Type B pancreatic cell (in vitro differentiated cells): ENCODE measurements at places on chromosomes 16 and 17. TPM values are rescaled to one million over a fixed set of nuclear protein-coding genes. Genes with fewer than 3 reads are reported as not detected.

- DNase-seq, result no peak
Observed at GRCh38 chr16:57993438-57993837, 7.0 kb downstream of the ZNF319 start.

GRCh38 chr17:61366076-61366714 lies 33.4 kb upstream of the TBX2 start:
- no peak for DNase-seq

The STX1B gene
- total RNA-seq, result 1.0 and 9.9 TPM in 2 replicates

DNA sequence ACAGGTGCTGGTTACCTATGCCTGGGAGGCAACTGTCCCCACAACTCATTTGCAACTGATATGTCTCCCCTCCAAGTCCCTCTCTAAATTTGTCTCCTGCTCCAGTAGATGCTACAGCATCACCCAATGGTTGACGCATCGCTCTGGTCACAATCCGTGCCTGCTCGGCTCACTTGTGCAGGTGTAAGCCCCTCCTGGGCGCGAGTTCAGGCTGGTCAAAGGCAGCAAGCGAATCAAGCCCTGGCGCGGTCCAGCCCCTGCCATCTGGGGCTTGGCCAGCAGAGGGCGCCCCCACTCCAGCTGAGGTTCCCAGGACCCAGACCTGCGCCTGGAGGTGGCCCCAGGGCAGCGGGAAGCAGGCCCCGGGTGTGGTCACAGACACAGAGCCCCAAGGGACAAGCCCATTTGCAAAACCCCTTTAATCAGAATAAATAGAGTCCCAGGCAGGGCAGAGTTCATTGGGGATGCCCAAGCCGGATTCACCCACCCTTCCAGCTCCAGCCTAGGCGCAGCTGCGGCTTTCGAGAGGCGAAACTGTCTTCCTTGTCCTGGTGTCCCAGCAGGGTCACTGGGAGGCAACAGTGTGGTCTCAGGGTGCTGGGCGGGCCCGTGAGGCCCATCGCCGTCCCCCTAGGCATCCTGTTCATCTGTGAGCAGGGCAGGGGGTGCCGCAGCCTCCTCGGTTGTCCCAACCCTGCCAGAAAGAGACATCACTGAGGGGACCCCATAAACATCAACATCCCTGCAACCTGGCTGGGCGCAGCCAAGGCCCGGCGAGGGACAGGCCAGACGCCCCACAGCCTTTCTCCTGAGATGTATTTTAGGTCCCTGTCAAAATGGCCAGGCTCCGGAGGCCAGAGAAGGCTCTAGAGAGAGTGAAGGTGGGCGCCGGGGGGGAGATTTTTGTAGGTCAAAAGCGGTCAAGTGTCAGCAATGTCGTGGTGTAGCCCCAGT lies 15.8 kb downstream of the TMC6 start:
- DNase-seq, result peak; percentile 90

The CASKIN1 gene
- 2.7 and 6.3 TPM in 2 replicates for total RNA-seq

The LDAF1 gene
- total RNA-seq, result 22.8 and 37.4 TPM in 2 replicates

- DNase-seq, result no peak
Observed at GRCh38 chr16:20218093-20218492, 109.2 kb downstream of the GP2 start.

GRCh38 chr17:10061111-10061845 lies 137.1 kb downstream of the GAS7 start:
- no peak for DNase-seq

GRCh38 chr17:42050393-42051012 lies at the start of gene C17orf113:
TSS of gene C17orf113 (minus strand) at chr17:42050601. CDS start at chr17:42043376, 7,225 bp downstream.
- no peak for DNase-seq

- DNase-seq, result no peak
Observed at GRCh38 chr16:89738538-89739317, 17.4 kb downstream of the ZNF276 start.

GRCh38 chr17:28857905-28858800 lies 3.3 kb downstream of the ERAL1 start:
- no peak for DNase-seq

The OR1A1 gene
- total RNA-seq, result not detected in 2 replicates

The FAM20A gene
- total RNA-seq, result 11.5 and 24.8 TPM in 2 replicates

- no peak for DNase-seq
Observed at GRCh38 chr17:58200024-58200633, 7.6 kb downstream of the EPX start.

The PPY gene
- total RNA-seq, result 29.8 and 65.9 TPM in 2 replicates

GRCh38 chr16:21613361-21613760 lies 14.0 kb downstream of the METTL9 start:
- DNase-seq, result peak; percentile 8

The SLC5A11 gene
- 0.45 and 0.63 TPM in 2 replicates for total RNA-seq

DNA sequence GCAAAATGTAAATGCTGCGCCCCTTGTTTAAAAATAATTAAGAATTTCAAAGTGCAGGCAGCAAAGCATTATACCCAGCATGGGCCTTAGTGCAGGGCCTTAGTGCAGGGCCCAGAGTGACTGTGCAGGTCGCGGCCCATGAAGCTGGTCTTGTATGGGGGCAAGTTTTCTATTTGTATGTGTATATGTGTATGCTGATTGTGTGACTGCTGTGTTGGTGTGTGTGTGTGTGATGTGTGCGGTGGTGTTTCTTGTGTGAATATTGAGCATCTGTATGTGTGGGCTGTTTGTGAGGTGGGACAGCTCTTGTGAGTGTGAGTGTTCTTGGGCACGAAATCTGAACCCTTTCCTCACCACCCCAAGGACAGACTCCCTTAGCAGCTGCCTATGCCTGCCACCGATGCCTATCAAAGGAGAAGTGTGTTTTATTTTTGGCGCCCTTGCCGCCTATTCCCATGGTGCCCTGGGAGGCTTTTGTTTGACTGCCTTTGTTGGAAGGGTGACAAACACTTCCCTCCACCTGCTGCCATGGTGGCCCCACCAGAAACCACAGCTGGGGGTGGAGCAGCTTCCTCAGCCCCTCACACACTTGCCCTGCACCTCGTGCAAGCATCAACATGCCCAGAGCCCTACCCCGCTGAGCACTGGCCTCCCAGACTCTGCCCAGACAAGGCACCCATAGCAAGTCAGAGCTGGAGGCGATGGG lies 18.0 kb downstream of the CCR7 start:
- DNase-seq, result no peak

- DNase-seq, result no peak
Observed at GRCh38 chr17:32265192-32265923, at the start of gene RHBDL3. TSS of gene RHBDL3 (plus strand) at chr17:32265832. CDS start at chr17:32266190, 358 bp downstream.

DNA sequence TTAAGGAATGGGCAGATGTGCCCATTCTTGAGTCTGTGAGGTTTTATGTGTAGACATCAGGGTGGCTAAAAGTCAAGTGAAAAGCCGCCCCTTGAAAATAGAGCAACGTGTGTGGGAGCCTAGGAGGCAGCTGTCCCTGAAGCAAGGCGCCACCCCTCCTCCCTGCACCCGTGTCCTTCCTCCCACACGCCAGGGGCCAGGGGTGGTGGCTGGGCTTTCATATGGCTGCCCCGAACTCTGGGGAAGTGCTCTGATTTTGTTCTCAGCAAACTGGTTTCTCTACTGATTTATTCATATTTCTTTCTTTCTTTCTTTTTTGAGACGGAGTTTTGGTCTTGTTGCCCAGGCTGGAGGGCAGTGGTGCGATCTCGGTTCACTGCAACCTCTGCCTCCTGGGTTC lies 4.7 kb downstream of the ZNF750 start:
- DNase-seq, result no peak

DNA sequence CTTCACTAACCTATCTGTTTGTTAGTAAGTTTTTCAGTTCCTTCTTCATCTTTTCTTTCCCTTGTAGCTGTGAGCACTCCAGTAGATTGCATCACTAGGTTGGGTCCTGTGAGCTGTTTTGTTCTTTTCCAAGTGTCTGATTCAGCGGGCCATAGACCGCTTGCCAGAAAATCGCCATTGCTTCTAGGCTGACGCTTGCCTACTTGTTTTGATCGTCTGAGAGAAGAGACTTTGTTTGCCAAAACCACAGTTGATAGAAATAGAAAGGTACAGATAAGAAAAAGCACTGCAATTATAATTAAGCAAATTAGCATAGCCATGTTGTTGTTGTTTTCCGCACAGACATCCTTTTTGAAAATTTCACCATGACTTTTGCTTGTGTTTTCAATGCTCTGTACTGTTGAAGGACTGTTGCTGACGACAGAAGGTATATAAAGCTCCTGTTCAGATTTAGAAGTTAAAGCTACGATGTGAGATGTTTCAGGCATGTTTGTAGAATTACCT lies 3.1 kb downstream of the EVI2A start:
- DNase-seq, result no peak
